ENCODE measurements at places on chromosomes 1 and 21.

GRCh38 chr21:37273440-37273839 is 6.3 kb upstream of the VPS26C start:
- no peak for DNase-seq

DNA sequence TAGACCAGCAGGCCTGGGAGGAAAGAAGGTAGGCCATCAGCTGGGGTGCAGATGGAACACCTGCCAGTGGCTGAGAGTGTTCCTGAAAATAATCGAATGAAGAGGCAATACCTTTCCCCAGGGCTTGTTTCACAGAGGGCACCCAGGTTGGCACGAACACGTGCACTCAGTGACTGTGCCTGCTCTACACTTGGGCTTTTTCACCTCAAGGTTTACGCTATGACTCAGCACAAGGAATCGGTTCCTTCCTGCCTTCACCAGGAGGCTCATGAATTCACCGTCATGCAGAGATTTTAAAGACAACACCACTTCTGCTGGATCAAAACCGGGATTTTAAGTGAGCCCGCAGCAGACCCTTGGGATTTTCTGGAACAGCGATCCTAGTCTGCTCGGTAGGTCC is 118.5 kb upstream of the ADAR start:
- no peak for DNase-seq

DNA sequence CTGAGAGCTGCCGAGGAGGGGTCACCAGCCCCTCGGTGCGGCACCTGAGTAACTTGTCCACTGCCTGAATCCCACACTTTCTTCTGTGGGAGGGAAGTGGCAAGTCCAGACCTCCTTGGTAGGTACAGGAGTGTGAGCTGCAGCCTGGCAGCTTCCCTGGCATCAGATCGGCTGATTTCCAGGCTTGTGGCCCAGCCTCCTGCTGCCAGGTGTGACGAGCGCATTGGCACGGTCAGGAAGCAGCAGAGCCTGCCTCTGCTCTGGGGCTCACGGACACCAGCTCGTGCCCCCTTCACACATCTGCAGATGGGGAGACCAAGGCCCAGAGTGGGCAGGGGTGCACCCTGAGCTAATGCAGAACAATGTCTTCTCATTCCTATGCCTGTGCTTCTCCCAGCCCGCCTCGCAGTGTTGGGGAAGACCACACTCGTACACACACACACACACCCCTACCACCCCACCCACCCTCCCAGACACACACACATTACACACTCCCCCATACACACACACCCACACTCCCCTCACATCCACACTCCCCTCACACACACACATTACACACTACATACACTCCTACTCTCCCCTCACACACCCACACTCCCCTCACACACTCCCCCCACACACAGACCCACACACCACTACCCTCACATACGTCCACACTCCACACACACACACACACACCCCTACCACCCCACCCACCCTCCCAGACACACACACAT is 33.1 kb upstream of the SELENON start:
- no peak for DNase-seq

DNA sequence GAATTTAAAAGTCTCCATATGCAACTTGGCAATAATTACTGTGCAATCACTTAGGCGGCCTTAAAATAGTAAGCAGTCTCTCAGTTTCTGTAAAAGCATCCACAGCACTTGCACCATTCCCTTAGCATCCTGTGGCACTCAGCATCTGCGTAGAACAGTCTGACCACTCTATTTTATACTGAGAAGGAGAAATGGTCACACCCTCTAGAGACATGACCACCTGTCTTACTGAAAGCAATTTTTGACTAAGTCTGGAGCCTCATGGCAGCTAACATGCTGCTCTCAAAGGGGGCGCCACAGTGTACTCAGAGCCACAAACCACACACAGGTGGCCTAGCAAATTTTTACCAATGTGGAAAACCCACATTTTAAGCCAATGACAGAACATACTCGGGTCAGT is 62.0 kb downstream of the KCNK1 start:
- DNase-seq: no peak

- DNase-seq: no peak
Measured at GRCh38 chr1:173867141-173867752, 542 bp downstream of the GAS5 start.

DNA sequence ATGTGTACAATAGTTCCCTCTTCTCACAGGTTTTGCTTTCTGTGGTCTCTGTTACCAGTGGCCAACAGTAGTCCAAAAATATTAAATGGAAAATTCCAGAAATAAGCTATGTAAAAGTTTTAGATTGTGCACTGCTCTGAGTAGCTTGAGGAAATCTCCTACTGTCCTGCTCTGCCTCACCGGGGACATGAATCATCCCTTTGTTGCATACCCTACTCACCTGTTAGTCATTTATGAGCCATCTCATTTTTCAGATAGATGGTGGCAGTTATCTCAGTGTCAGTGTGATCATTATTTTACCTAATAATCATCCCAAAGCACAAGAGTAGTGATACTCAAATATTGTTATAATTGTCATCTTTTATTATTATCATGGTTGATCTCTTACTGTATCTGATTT is 688.1 kb downstream of the PLA2G4A start:
- DNase-seq: no peak

GRCh38 chr1:207152792-207153468 is 48.9 kb downstream of the C4BPA start:
- no peak for DNase-seq

GRCh38 chr1:94892604-94893254 is 34.2 kb downstream of the CNN3 start:
- DNase-seq: no peak

DNA sequence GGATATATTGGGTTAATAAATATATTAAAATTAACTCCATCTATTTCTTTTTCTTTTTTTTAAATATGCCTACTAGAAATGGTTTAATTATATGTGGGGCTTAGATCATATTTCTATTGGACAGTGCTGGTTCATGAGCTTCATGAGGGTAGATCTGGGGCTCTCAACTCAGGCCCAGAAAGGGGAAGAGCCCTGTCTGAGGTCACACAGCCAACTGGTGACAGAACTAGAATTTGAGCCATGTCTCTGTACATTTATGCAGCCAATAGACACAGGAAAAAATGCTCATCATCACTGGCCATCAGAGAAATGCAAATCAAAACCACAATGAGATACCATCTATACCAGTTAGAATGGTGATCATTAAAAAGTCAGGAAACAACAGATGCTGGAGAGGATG is 5.1 kb upstream of the EPHB2 start:
- no peak for DNase-seq

DNA sequence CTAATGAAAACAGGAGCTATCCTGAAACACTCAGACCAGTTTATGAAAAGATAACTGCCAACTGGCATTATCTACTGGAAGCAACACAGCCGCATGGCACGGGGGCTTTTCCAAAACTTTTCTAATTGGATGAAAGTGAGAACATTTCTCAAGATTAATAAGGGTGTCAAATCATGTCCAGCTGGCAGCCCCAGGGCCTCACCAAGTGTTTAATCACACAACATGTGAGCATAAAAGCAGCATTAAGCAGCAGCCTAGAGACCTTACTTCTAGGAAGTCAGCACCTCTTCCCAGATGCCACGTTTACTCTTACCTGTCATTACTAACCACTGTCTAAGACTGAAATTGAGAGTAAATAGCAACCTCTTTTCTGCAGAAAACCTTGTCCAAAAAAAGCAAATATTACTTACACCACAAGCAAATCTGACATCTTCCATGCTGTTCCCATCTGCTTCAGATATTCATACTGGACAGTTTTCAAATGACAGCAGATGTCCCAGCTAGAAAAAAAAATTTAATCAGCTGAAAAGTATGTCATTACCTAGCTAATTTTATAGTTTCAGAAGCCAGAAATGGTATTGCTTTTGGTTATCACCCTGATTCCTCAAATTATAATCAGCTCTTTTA is 341.5 kb upstream of the ZP4 start:
- DNase-seq: no peak
